WTC11 (cell line): ENCODE measurements at places on chromosomes 1 and 21. TPM values are rescaled to one million over a fixed set of nuclear protein-coding genes. Genes with fewer than 3 reads are reported as not detected.
A peak's percentile ranks its signal among the peaks of the same experiment; 100 is the strongest.

DNA sequence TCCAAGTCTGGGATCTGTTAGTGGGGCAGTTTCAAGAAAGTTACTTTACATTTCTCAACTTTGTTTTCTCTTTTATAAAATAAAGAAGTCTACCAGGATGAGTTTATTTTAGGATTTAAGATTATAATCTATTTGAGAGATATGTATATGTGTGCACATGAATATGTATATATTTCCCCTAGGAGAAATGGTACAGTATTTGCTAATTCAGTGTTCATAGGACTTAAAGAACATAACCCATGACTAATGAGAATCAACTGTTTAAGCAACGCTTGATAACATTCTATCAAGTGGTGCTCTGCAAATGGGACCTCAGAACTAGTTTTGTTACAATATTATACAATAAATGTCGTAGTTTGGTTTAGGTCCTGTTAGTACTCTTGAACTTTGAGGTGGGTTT is 7.0 kb downstream of the BCAS2 start:
- DNase-seq, result no peak

- DNase-seq, result no peak
Measured at GRCh38 chr1:205434738-205435137, 12.9 kb upstream of the LEMD1 start.

Gene LAMB3
- 0.53 to 0.85 TPM (median 0.60 TPM) in 3 replicates for total RNA-seq

DNA sequence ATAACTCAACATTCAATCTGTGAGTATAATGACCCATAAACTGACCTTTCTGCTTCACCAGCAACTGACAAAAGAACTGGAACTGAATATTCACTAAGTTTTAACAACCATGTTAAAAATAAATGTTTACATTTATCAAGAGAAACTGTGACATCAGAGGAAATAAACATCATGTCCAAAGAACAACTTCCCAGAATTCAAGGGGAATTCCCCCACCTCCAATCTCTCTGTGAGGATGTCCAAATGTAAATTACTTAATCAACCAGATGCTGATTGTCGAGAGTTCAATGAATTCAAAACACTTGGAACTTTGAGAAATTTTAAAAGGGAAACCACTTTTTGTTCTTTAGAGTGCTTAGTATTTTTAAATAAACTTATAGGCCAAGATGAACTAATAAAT is 365.6 kb upstream of the ADGRL2 start:
- DNase-seq, result no peak

- DNase-seq, result peak; percentile 43
Measured at GRCh38 chr1:48208251-48208650, 14.3 kb upstream of the SLC5A9 start.

DNA sequence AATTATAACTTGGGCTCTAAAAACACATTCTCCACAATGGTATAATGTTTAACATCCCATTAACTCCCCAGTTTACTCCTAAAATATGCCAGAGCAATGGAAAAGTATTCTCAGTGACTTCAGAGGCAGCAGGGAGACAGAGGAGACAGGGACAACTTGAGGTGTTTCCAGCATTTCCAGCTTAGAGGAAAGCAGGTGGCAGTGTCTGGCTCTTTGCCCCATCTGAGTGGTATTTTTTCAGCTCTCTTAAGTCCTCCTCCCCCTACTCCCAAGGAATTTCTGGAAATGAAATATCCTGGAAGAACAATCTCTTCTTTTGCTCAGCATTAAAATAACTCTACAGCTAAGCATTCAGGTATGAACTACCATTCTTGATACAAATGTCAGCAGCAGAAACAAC is 10.8 kb upstream of the ERMAP start:
- DNase-seq, result no peak

Gene GLIS1
- 0.18 to 0.24 TPM (median 0.18 TPM) in 3 replicates for total RNA-seq
